ENCODE measurements at places on chromosomes 3 and 15.

DNA sequence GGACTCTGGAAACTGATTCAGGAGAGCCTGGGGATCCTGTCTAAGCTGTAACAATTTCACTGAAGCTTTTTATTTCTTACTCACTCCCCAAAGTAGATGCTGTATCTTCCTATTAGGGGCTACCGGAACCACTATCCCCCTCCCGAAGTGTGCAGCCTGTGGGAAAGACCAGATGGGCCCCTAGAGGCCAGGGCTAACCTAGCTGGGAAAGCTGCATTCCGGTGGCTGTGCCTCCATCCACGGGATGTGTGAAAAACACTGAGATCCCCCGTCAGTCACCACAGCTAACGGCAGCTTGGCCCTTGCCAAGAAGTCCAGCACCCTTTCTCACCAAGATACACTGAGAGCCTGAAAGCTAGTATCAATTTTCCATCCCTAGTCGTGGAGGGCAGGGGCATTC, 3.1 kb downstream of the SSUH2 start:
- DNase-seq, result no peak

GRCh38 chr3:194740859-194741491, 55.3 kb downstream of the FAM43A start:
- DNase-seq, result no peak

- DNase-seq, result no peak
Observed at GRCh38 chr3:20451170-20451569, 265.2 kb upstream of the SGO1 start.

DNA sequence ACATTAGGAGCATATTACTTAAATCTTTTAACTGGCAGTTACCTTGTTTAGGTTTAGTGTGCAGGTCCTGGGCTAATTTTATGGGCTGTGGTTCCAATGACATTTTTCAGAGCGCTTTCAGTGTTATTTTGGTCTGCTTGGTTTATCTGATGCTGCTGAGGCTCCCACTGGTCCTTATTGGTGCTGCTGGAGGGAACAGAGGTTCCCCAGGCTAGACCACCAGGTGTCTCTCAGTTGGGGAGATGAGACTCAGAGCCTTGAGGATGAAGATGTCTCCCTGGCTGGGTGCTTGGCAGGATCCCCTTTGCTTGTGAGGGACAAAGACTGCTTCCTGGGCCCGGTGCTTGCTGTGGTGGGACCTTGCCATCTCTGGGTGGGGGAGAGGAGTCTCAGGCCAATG, 28.3 kb upstream of the TASOR start:
- no peak for DNase-seq

DNA sequence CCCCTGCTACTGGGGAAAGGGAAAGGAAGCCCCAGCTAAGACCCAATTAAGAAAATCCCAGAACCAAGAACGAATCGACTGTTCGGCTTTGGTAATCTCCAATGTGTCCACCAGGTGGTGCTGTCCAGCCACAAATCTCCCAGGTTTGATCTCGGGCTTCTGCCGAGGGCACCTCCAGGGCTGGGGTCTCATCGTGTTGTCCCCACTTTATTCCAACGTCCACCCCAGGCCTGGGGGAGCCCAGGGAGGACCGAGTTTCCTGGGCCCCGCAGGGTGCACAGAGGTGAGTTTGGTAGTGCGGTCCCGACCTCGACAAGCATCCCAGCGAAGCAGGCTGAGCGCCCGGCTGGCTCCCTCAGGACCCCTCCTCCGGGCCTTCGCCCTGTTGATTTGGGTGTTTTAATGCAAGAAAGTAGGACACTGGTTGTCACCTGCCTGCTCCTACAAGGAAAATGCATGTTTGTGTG, 185.1 kb downstream of the GOLGA6L6 start:
- no peak for DNase-seq

GRCh38 chr3:58704745-58705144, 38.2 kb upstream of the FAM3D start:
- DNase-seq, result no peak

GRCh38 chr15:56411122-56411749, 46.0 kb downstream of the TEX9 start:
- no peak for DNase-seq

DNA sequence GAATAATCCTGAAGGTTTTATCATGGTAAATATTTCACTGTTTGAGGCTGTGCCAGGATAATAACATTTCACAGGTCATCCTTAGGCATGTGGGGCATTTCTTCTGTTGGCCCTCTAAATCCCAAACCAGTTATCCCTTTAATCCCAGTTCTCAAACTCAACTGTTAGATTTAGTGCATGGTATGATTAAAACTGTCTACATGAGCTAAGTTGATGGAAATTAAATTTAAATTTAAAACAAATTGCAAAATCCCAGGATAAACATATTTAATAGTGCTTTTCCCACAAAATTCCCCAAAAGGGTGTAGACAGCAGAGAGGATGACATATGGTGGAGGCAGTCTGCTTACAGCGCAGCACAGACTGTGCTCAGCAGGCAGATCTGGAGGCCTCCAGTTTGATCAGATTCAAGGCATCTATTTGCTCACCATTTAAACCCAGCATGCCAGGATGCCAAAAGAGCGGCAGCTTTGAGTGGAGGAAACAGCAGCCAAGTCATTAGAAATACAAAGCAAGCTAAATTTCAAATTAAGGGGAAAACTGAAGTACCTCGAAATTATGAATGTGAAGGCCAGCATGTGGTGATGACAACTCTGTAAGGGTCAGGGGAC, 325.8 kb downstream of the KCNH8 start:
- DNase-seq, result no peak

- no peak for DNase-seq
Observed at GRCh38 chr3:13822871-13823585, 56.8 kb downstream of the WNT7A start.

GRCh38 chr3:86175051-86175536, 815.9 kb downstream of the VGLL3 start:
- no peak for DNase-seq

DNA sequence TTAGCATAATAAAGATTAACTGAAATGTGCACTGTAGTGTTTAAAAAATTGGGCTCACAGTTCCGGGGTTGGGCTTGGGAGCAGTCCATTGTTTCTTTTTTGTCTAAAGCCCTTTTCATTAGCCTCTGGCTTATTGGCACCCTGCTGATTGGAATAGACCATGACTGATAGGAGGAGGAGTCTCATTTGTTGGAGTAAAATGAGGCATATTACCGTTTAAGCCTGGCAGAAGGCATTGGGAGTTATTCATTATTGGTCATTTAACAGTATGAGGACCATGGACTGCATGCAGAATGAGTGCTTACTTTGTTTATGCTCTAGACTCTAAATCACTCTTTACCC, 139.0 kb upstream of the CGNL1 start:
- DNase-seq, result no peak

- no peak for DNase-seq
Observed at GRCh38 chr3:31498791-31499190, 33.9 kb upstream of the STT3B start.

- no peak for DNase-seq
Observed at GRCh38 chr3:195182470-195182795, 88.5 kb downstream of the XXYLT1 start.

GRCh38 chr3:50190936-50191660, at the start of gene GNAT1:
Gene GNAT1, plus strand, starts transcription at chr3:50191610. Its CDS starts 116 bp downstream, at chr3:50191726.
- peak; percentile 48 for DNase-seq

DNA sequence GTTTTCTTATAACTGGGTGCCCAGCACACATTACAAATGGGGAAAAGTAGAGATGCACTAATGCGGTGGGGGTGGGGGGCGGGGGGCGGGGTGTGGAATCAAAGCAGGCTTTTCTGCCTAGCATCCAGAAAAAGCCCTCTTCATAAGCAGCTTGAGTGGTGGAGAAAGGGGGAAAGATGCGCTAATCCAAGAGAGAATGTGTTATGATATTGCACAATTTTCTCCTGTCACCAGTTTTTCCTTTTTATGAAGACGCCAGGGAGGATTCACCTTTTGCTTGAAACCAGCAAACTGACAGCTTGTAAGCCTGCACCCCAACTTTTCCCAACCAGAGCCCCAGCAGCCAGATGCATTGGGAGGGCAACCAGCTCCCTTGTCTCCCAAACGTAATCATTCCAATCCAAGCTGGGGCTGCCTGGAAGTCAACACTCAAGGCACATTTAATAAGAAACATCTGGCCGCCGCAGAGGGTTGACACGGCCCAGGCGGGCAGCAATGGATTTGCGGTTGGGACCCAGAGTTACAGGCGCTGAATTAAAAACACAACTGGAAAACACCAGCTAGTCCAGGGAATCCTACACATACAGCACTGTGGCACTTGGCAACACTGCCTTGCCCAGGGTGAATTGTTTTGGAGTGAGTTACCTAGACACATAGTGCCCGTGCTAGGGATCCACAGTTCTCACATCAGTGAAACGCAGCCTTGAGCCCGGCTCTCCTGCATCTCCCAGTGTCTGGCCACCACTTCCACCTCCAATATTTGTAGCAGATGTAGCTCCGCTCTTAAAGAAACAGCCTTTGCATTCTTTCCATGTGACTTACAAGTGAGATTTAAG, 218.5 kb upstream of the PRICKLE2 start:
- DNase-seq, result no peak

GRCh38 chr15:42665827-42666226, 71.1 kb downstream of the CDAN1 start:
- no peak for DNase-seq

- peak; percentile 66 for DNase-seq
Observed at GRCh38 chr3:189148081-189148507, 23.7 kb upstream of the TPRG1 start.

DNA sequence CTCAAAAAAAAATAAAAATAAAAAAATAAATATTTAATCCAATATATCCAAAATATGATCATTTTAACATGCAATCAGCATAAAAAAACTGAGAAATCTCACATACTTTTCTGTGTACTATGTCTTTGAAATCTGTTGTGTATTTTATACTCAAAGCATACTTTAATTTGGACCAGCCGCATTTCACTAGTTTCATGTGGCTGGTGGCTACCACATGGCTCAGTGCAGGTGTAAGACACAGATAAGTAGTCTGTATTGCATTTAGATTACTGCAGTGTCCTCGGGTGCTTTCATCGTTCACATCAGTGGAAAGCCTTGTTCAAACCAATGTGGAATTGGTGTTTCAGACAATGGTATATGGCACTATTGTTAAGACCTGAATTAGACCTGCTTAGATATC, 11.0 kb downstream of the CRTC3 start:
- DNase-seq, result no peak

DNA sequence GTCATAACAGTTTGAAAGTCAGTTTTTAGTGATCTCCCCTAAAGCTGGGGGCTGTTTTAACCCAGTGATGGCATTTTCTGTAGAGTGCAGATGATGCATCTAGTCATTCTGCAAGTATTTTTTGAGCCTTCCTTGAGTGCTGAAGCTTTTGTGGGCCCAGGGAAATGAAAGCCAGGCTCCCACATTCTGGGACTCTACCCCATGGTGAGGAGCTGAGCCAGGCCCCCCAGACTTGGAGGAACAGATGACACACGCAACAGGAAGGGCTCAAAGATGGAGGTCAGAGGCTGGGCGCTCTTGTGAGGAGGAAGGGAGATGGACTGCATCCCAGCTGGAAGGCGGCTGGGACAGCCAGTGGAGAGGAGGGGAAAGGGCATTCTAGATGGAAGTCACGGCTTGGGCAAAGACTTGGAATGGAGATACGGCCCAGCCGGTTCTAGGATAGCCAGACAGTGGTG, 40.8 kb downstream of the MRAS start:
- no peak for DNase-seq

- DNase-seq, result peak; percentile 92
Observed at GRCh38 chr3:49723628-49724551, at the start of gene GMPPB. Gene GMPPB, minus strand, starts transcription at chr3:49723951. Its CDS starts 225 bp downstream, at chr3:49723726.

DNA sequence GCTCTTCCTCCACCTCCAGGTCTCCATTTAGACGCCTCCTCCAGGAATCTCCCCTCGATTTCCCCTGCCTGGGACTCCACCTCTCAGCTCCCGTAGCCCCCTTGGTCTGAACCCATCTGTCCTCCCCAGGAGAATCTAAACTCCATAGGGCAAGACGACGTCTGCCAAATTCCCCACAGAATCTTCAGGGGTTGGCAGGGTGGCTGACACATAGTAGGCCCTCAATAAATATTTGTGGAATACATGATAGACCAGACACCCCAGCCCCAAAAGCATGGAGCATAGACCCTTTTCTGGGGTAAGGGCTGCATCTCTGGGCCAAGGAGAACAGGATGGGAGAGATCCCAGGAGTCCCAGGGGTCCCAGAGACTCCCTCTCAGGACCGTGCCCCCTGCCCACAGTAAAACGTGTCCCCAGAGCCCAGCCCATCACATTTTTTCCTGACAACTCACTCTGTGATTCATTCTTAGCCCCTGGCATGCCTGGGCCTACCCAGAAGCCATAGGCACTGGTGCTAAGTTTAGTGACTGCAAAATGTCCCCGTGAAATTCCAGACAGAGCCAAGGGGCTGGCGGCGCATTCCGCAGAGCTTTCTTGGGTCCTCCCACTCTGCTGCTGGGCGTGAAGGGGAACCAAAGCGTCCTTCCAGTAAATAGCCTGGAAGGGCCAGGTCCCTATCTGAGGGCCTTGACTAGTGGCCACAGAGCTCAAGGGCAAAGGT, 78.0 kb upstream of the SLC6A6 start:
- no peak for DNase-seq

DNA sequence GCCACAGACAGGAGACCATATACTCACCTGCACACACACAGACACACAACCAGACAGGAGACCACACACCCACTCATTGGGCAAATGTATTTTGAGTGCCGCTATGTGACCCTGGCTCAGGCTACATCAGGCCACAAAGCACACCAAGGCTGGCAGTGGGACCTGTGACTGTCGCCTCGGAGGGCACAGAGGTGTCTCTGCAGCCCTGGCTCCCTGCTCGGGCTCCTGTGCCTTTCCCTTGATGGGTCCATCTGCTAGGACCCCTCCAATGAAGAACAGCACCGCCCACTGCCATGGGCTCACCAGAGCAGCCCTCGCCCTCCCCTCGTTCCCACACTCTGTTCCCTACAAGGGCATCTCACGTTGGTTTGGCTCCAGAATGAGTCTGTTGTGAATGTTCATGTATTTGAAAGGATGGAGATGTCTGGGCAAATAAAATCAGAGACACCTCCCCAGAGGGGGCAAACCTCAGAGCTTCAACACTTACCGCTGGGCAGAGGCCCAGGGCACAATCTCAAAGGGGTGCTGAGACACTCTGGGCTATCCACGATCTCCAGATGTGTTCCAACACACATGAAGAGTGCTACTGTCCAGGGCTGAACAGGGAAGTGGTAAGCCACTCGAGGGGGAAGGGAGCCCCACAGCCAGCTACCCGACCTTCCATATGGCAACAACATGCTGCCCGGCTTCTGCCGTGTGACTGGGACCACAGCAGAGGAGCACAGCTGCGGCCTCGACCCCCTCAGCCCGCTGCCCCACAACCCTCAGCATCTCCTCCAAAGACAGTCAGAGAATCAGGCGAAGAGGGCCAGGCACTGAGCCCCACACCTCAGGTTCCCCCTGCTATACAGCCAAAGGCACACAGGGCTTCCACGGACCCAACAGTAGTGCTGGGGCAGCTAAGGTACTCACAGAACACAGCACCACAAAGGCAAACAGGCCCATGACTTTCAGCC, 74.9 kb downstream of the OCA2 start:
- DNase-seq, result no peak

- peak; percentile 5 for DNase-seq
Observed at GRCh38 chr3:188948281-188948996, 223.3 kb upstream of the TPRG1 start.

DNA sequence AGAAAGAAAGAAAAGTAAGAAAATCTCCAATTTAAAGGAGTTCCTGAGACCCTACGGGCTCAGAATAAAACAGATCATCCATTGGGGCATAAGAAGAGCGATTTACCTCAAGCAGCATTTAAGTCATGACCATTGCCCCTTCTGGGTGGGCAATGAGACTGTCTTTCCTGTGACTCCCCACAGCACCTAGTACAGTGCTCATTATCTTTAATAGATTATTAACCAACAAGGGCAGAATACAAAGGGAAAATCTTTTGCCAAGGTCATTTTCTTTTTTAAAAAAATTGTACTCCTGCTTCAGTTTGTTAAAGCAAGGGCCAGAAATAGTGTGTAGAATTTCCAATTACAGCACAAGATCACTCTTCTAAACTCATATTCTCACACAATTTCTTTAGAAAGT, 443.3 kb upstream of the AGTR1 start:
- no peak for DNase-seq
